Cortex of kidney (tissue), 1 donor: ENCODE measurements at places on chromosomes 7 and 10.

GRCh38 chr7:104410742-104411141 is 82.3 kb downstream of the LHFPL3 start:
- DNase-seq = no peak

DNA sequence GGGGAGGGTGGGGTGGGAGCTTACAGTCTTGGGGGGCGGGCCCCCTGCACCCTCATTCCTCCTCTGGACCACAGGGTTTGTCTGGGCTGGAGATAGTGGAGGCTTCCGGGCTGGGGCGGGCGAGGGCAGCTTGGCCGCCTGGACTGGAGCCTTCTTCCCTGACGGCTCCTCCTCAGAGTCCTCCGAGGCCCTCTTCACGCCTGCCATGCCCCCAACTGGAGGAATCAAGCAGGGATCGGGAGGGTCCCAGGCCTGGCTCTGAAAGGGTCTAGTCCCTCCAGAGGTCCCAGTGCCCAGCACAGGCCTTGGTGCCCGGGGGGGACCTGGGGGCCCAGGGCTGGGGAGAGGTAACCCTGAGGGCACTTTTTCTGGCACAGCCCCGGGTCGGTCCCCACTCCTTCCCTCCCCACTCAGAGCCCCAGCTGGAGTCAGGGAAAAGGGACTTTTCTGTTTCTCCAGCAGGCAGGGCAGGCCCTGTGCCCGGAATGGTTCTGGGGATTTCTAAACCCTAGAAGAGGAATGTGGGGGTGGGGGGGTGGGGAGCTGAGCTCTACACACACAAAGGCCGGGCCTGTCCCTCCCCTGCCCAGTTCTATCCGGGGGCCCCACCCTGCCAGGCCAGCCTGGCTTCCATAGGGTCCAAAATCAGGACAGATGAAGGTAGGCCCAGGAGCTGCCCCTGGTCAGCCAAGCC is 11.6 kb downstream of the MICALL2 start:
- DNase-seq = no peak

GRCh38 chr7:69932034-69932628 is 333.9 kb downstream of the AUTS2 start:
- DNase-seq = no peak

DNA sequence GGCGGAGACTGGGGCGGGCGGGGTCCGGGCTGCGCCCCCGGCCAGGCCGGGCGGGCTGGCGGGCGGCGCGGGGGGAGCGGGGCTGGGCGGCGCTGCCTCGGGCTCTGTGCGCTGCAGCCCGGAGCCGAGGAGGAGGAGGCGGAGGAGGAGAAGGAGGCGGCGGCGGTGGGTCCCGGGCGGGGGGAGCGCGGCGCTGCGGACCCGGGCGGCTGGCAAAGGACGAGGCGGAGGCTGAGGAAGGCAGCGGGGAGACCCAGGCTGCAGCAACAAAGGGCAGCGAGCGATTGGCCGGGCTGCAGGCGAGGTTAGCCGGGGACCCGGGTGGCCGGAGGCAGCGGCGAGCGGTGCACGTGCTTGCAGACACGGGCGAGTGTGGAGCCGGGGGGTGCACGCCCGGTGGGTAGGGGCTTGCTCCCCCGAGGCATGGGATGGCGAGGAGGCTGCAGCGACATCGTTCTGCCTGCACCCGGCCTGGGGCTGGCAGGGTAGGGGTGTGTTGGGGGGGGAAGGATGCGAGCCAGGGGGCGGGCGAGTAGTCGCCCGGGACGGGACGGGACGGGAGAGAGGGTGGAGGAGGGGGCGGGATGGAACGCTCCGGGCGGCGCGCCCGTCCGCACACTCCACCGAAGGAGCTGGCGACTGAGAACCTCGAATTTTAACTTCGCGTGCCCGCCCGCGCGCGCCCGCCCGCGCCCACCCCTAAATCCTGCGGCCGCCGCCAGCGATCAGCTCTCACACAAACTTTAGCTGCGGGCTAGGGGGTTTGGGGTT is 844 bp upstream of the KAT6B start:
- no peak for DNase-seq
